ENCODE measurements at places on chromosomes 3 and 15. TPM values are rescaled to one million over a fixed set of nuclear protein-coding genes. Genes with fewer than 3 reads are reported as not detected.

GRCh38 chr3:60215946-60216345 lies 1035.3 kb downstream of the FHIT start:
- no peak overlapping the region for H3K4me3 ChIP-seq
- no peak overlapping the region for H3K27ac ChIP-seq
- no peaks in the 10 kb centered on the region for H3K4me1 ChIP-seq
- no peaks in the 10 kb centered on the region for H3K27me3 ChIP-seq
- H3K36me3 ChIP-seq: no peaks in the 10 kb centered on the region
- DNase-seq: no peak

ZIC4 gene
- total RNA-seq: not detected

DNA sequence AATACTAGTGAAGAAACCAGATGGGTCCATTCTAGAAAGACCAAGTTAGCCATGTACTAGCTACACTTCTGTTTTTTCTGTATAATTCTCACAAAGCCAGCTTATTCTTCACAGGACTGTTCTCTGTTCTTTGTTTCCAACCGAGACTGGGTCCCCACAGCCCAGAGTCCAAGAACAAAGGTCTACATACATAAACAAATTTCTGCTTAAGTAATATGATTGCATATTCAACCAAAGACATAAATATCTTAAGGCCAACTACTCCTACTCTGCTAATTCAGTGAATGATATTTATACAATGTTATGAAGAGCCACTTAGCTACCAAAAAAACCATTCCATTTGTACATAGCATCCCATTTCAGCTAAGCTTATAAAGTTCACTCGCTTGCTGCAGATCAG lies 299.8 kb upstream of the CCDC54 start:
- H3K27me3 ChIP-seq: no peaks in the 10 kb centered on the region
- H3K4me1 ChIP-seq: no peaks in the 10 kb centered on the region
- no peak for DNase-seq
- H3K4me3 ChIP-seq: no peak overlapping the region
- H3K27ac ChIP-seq: no peak overlapping the region
- H3K36me3 ChIP-seq: no peaks in the 10 kb centered on the region

GRCh38 chr15:62564886-62565633 lies 400.0 kb upstream of the C2CD4B start:
- no peak overlapping the region for H3K4me3 ChIP-seq
- peaks cover 7% of the 10 kb centered on the region for H3K4me1 ChIP-seq
- H3K27ac ChIP-seq: no peak overlapping the region
- DNase-seq: no peak

DNA sequence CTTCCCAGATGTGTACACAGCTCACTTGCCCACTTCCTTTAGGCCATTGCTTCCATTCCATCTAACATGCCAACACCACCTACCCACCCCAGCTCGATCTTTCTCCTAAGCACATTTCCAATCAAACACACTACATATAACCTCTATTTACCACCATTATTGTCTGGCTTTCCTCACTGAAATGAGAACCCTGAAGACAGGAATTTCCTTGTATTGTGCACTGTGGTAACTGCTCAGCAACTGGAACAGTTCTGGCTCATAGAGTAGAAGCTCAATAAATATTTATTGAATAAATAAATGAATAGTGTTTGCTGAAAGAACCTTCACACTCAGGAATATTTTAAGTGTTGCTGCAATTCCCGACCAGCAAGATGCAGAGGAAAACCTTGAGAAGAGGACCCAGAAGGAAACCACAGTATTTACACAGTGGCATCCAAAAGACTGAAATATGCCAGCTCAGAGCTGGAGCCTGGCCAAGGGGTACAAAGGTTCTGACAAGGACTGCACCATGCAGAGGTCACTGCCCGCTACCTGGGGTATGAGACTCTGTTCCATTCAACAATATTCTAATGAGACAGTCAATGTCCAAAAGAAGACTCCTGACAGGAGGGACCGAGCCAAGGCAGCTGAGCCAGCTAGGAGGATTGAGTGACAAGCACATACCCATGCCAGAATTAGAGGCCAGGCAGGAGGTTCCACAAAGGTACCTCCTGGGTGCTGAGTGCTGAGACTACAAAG lies 168.8 kb downstream of the NUP210 start:
- peak overlapping the region; percentile 43 for H3K27ac ChIP-seq
- H3K4me3 ChIP-seq: no peak overlapping the region
- no peak for DNase-seq
- no peaks in the 10 kb centered on the region for H3K27me3 ChIP-seq
- no peaks in the 10 kb centered on the region for H3K36me3 ChIP-seq

Measured in kidney (tissue), 22 donors.